GOT3 (cell line): ENCODE measurements at places on chromosomes 7 and 10.

DNA sequence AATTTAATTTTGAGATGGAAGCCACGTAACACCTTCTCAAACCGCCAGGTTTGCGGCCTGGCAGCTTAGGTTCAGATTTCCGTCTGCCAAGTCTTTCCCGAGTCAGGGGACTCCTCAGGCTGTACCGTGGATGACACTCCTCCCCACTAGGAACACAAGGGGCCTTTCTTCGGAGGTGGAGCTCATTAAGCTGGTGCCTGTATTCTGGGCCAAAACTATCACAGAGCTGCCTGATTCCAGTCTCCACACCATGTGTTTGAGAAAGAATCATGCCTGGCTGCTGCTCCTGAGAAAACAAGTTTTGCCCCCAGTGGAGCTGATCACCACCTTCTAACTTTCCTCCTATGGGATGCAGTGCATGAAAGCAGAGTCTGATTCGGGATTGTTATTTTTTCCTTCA lies 44.8 kb downstream of the TMEM209 start:
- DNase-seq: no peak

DNA sequence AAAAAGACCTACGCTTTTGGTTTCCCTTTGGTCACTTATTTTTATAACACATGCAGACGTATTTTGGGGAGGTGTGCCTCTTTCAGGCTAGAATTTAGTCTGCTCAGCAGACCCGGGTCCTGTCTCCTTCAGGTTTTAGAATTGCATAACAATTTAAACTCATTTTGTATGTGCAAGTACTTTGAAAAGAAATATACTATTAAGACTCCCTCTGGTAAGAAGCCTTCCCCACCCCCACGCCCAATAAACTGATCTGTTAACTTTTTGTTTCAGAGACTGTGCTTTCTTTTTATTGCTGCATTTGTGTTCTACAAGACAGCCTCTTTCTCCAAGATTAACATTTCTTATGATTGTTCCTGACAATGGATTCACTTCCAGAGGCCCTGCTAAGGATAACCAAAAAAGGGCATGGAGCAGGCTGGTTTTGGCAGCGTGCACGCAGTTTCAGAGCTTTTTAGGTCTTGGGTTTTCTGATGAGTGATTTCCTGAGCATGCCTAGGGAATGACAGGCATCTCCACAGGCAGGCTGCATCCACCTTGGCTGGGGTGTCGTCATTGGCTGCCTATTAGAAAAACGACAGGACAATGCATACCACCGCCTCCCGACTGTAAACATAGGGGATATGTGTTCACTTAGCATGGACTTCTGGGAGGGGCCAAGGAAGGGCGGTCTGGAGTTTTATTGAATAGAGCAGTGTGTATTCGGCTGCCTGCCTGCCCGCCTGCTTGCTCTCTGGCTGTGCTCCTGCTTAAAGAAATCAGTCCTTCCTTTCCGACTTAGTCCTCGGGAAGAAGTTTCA lies at the start of gene CALD1:
Gene CALD1 (plus strand): TSS at position 694 of the 800 bp plus-strand sequence. CDS start 88,100 bp downstream, outside the sequence.
- peak; percentile 76 for DNase-seq

DNA sequence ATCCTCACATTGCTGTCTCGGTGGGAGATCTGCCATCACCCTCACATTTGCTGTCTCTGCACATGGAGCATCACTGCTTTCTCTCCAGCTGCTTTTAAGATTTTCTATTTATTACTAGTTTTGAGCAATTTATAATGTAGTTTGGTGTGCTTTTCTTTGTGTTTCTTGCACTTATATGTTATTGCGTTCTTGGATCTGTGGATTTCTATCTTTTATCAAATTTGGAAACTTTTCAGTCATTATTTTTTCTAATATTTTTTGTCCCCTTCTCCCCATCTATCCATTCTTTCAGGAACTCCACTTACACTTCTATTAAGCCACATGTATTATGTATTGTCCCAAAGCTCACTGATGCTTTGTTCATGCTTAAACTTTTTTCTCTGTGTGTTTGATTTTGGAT lies 108.9 kb downstream of the FOXL3 start:
- no peak for DNase-seq

- no peak for DNase-seq
Measured at GRCh38 chr10:61897671-61898434, 3.6 kb upstream of the ARID5B start.

DNA sequence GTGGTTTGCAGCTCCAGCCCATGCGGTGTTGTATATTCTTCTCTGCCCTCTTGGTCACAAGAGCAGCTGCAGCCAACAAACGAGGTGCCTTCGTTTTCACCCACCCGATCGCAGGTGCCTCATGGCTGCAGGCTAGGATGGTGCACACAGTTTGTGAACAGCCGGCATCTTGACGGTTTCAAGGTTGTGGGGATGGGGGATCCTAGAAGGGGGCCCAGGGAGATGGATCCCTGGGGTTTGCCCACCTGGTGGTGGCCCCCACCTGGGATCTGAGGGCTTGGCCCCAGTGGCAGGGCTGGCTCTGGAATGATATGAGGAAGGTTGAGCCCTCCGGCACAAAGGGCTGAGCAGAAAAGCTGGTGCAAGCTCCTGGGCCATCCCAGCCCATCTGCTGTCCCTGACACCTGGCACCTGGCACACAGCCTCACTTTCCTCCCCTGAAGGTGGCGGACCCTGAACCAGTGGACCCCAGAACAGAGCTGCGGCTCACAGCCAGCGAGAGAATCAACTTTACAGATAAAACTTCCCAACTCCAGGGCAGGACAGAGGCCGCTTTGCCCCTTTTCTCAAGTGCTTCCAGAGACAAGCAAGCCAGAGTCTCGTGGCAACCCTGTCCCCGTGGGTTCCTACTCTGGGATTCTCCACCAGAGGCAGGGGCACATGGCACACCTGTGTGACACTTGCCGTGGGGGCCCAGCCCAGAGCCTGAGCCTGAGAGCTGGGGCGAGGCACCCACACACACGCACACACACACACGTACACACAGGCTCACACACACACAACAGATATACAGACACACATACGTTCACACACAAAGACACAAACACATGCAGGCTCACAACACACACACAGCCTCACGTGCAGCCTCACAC lies 177.3 kb upstream of the PPP2R2D start:
- DNase-seq: no peak
